ENCODE measurements at places on chromosomes 16 and 17.

DNA sequence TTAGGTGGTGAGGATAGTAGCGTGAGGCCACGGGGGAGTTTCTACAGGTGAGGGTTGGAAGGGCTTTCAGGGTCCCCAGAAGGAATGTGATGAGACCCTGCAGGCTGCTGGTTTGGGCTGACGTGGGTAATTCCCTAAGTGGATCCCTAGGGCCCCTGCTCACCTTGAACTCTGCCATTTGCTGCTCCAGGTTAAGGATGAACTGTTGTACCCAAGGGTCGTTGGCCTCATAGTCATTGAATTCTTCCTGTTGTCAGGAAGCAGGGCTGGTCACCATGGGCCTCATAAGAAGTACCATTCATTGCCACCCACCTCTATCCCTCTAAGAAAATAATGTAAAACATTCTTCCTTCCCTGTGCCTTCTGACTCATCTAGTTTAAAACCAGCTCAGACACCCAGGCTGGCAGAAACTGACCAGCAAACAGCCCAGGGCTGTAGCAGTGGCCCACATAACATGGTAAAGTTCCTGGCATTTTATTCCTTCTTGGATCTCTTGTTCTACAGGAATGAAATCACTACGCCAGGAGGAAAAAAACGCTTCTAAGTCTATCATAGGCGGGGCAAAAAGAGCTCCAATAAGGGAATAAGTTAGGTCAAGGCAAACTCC is 27.6 kb downstream of the FCSK start:
- DNase-seq = no peak

DNA sequence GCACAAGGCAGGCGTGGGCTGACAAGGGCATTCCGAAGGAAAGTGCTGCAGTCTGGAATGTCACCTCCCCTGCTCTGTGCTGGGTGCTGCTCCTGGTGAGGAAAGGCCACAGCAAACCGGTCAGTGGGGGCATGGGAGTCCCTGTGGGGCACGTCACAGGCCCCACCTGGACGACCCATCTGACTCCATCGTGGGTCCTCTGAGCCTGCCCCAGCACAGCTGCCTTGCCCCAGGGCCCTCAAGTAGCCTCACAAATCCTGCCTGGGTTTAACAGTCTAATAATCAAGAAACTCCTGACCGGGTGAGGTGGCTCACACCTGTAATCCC is 2.8 kb upstream of the MYO15B start:
- DNase-seq = no peak

- no peak for DNase-seq
Measured at GRCh38 chr17:73952480-73953205, 250.8 kb upstream of the RPL38 start.

DNA sequence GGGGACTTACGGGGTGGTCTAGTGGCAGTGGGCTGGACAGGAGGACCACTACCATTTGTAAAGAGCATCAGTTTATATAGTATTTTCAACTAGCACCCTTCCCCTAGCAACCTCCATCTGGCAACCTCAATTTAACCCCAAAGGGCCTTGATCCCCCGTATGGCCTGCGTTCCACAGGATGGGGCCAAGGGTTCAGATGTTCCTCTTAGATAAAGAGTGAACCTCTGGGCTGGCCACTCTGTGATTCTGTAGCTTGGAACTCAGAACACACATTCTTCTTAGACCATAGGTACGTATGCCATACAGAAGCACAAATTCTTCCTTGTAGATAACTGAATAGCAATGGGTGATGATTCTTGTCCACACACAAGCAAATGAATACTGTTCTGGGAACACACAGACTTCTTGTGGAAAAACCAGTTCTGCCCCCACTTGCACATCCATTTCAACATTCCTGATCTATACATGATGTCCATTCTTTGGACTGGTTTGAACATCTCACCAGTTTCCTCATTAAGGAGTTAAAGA is 1.9 kb upstream of the GGA2 start:
- DNase-seq = no peak

GRCh38 chr17:65020284-65020683 is 36.3 kb downstream of the GNA13 start:
- DNase-seq = no peak
